ENCODE measurements at places on chromosomes 1 and 21.

DNA sequence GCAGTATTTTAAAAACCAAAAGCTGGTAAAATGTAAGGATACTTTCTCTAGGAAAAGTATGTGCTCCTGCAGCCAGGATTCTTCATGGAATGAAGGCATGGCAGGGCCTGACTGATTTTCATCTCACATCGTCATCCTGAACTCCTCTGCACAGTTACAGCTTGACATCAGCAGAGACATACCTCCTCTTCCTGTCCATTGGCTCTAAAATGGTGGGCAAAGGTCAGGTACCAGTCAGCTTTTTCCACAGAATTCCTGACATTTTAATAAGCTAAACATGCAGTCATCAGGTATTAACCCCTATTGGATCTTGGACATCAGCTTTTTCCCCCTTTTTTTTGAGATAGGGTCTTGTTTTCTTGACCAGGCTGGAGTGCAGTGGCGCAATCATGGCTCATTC, 5.8 kb downstream of the PCNT start:
- H3K36me3 ChIP-seq = peaks cover 29% of the 10 kb centered on the region
- H3K4me3 ChIP-seq = no peak overlapping the region
- DNase-seq = no peak
- H3K4me1 ChIP-seq = peaks cover 11% of the 10 kb centered on the region

- no peak for DNase-seq
- H3K4me1 ChIP-seq = peaks cover 21% of the 10 kb centered on the region
- no peak overlapping the region for H3K4me3 ChIP-seq
- H3K27ac ChIP-seq = no peak overlapping the region
- H3K27me3 ChIP-seq = no peaks in the 10 kb centered on the region
- no peaks in the 10 kb centered on the region for H3K36me3 ChIP-seq
These were observed 10.4 kb downstream of the CAMTA1 start for GRCh38 chr1:6795661-6796060.

DNA sequence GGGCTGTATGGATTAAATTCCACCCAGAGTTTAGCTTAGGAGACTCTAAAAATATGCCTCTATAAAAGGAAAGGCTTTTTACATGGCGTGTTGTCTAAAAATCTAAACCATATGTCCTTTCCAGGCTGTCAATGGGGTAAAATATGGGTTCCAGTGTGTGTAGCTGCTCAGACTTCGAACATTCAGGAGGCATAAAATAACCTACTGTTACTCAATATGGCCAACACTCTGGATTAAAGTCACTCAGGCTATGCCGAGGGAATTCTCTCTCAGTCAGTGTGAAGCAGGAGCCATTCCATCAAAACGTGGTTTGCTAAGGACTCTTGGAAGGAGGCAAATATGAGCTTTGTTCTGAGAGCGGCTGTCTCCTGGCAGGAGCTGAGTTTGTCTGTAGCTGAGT, 135.3 kb downstream of the RUNX1 start:
- no peaks in the 10 kb centered on the region for H3K4me1 ChIP-seq
- no peak for DNase-seq
- peaks cover 7% of the 10 kb centered on the region for H3K27me3 ChIP-seq
- H3K4me3 ChIP-seq = no peak overlapping the region
- H3K36me3 ChIP-seq = no peaks in the 10 kb centered on the region

DNA sequence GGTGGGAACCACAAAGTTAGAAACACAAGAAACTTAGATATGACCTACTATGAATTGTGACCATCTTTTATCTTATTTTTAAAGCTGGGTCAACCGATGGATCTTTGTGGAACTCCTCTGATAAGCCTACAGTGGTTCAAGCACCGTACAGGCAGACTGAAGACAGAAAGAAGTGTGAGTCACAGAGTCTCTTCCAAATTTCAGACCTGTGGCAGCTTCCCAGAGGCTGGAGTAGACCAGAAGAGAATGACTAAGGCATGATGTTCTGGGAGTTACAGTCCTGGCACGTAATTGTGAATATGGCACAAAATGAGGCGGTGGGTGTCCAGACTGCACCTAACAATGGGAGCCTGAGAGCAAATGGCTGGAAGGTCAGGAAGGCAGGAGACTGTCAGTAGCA, 70.0 kb downstream of the LMO4 start:
- H3K4me3 ChIP-seq = no peak overlapping the region
- no peaks in the 10 kb centered on the region for H3K4me1 ChIP-seq
- no peak overlapping the region for H3K27ac ChIP-seq
- no peaks in the 10 kb centered on the region for H3K36me3 ChIP-seq
- no peak for DNase-seq

DNA sequence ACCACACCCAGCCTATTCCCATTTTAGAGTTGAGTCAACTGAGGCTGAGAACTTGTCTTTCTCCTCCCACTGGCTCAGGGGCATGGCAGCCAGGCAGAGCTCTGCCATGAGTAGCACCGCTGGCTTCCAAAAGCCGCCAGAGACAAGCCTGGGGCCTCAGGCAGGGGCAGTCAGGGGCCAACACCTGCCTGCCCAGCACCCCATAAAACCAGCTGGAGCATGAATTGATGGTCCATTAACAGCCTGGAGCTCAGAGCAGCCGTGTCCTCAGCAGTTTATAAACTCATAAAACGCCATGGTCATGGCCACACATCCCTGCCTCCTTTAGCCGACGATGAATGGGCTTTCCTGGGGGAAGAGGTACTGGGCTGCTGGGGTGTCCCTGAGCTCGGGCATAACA, 50.6 kb upstream of the PAX7 start:
- H3K4me3 ChIP-seq = no peak overlapping the region
- no peaks in the 10 kb centered on the region for H3K4me1 ChIP-seq
- no peak for DNase-seq
- H3K36me3 ChIP-seq = no peaks in the 10 kb centered on the region
- no peaks in the 10 kb centered on the region for H3K27me3 ChIP-seq

- no peaks in the 10 kb centered on the region for H3K27me3 ChIP-seq
- H3K4me3 ChIP-seq = no peak overlapping the region
- DNase-seq = no peak
- H3K4me1 ChIP-seq = no peaks in the 10 kb centered on the region
These were observed 69.9 kb upstream of the IGSF21 start for GRCh38 chr1:18037651-18038050.

DNA sequence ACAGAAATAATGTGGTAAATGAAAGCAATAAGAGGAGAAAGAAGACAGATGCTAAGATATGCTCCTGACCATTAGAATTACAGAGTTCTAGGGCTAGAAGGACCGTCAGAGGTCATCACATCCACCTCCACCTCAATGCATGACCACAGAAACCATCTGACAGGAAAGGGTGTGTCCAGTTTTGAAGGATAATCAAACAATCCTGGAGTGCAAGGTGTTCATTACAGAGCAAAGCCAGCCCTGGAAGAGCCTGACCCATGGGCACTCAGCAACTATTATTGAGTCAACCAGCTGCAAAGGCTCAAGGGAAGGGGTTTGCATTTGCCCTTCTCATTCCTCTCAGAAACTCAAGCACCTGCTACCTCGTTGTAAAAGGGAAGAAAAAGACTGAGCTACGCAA, 46.4 kb downstream of the TOR1AIP2 start:
- H3K36me3 ChIP-seq = peaks cover 10% of the 10 kb centered on the region
- no peak overlapping the region for H3K4me3 ChIP-seq
- H3K4me1 ChIP-seq = no peaks in the 10 kb centered on the region

DNA sequence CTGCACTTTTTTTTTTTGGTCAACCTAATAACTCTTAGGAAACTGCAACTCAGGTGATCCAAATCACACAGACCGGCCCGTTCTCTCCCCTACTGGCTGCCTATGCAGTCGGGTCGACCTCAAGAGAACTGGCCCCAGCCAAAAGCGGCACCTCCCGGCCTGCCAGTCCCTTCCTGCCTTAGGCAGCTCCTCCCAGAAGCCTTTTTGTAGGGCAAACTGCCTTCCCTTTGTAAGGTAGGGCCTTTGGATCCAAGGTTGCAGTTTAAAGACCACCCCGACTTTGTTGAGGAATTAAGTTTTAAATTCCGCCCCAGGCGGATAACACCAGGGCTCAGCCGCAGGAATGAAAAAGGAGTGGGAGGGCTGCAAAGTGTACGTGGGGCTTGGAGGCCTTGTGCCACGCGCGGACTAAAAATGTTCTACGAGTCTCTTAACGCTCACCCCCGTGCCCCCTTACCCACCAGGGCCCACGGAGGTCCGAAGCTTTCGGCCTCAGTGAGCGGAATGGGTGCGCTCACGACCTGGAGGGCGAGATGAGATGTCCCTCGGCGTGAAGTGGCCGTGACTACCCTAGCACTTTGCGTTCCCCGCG, 642 bp upstream of the ST3GAL3 start:
- peaks cover 19% of the 10 kb centered on the region for H3K4me1 ChIP-seq
- no peaks in the 10 kb centered on the region for H3K27me3 ChIP-seq
- peak overlapping the region; percentile 81 for H3K27ac ChIP-seq
- H3K36me3 ChIP-seq = peaks cover 34% of the 10 kb centered on the region
- DNase-seq = no peak

DNA sequence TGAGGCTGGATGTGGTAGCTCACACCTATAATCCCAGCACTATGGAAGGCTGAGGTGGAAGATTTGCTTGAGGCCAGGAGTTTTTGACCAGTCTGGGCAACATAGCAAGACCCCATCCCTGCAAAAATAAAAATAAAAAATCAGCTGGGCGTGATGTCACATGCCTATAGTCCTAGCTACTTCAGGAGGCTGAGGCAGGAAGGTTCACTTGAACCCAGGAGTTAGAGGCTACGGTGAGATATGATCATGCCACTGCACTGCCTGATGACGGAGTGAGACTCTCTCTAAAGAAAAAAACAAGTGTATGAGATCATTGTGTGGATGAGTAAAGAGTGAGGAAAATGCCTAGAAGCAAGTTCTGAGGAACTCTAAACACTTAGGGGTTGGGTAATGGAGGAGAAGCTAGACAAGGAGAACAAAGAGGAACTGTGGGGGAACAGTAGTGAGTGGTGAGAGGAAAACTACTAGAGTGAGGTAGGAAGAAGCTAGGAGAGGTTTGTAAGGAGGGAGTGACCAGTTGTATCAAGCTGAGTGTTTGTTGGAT, 17.0 kb downstream of the CLIC4 start:
- no peaks in the 10 kb centered on the region for H3K27me3 ChIP-seq
- no peak overlapping the region for H3K4me3 ChIP-seq
- H3K4me1 ChIP-seq = no peaks in the 10 kb centered on the region
- H3K36me3 ChIP-seq = no peaks in the 10 kb centered on the region
- H3K27ac ChIP-seq = peak overlapping the region; percentile 17
- DNase-seq = no peak

- no peaks in the 10 kb centered on the region for H3K36me3 ChIP-seq
- no peaks in the 10 kb centered on the region for H3K27me3 ChIP-seq
- H3K27ac ChIP-seq = no peak overlapping the region
- H3K4me1 ChIP-seq = peaks cover 8% of the 10 kb centered on the region
- DNase-seq = no peak
These were observed 19.8 kb downstream of the SH3BP5L start for GRCh38 chr1:248805876-248806275.

DNA sequence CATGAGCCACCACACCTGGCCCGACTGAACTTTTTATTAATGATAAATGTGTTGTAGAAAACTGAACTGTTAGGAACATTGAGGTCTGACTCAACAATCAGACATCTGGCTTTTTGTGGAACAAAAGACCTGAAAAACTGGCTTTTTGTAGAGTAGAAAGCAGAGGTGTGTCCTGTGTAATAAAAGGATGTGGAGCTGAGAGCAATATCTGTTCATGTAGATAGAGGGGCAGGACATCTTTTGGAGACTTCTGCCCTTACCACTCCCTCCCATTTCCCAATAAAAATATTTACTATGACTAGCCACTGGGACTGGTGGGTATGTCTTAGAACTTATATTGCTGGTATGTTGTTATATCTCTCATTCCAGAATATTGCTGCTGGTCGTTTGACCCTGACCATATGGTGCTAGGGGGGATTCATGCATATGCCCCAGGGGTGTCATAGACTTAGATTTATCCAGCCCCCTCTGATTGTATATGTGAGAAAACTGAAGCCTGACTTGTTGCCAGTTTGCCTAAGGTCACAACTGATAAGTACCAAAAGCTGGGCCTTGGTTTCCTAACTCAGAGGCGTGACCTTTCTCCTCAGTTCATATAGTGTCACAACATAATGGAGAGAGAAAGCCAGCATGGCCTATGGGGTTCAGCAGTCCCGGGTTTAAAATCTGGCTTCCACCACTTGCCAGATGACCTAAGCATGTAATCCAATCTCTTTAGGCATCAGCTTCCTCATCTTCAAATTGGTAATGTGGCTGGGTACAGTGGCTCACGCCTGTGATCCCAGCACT, 33.5 kb upstream of the PIGV start:
- DNase-seq = no peak
- H3K4me3 ChIP-seq = no peak overlapping the region
- H3K36me3 ChIP-seq = peaks cover 34% of the 10 kb centered on the region
- peaks cover 29% of the 10 kb centered on the region for H3K4me1 ChIP-seq
- peak overlapping the region; percentile 46 for H3K27ac ChIP-seq
- no peaks in the 10 kb centered on the region for H3K27me3 ChIP-seq

GRCh38 chr1:179105393-179105792, 23.5 kb downstream of the TOR3A start:
- no peaks in the 10 kb centered on the region for H3K27me3 ChIP-seq
- H3K4me1 ChIP-seq = no peaks in the 10 kb centered on the region
- no peak for DNase-seq
- no peak overlapping the region for H3K4me3 ChIP-seq

DNA sequence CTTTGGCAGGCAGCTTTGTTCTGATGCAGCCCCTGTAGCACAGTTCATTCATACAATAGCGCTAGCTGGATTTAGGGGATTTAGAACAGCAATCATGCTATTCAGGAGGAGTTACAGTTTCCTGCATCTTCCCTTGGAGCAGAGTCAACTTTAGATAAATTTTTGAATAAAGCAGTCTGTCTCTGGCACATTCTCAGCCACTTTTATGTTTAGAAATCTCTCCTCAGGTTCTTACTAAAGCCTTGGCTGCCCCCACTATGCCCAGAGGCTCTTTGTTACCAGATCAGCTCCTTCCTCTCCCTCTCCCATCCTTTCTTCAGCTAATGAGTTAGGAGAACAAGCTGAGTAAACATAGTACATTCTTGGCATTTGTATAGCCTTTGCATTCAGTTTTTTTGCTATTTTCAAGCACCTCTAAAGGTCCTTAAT, 17.0 kb upstream of the PIGC start:
- H3K27me3 ChIP-seq = no peaks in the 10 kb centered on the region
- no peak overlapping the region for H3K4me3 ChIP-seq
- no peaks in the 10 kb centered on the region for H3K36me3 ChIP-seq
- DNase-seq = no peak

DNA sequence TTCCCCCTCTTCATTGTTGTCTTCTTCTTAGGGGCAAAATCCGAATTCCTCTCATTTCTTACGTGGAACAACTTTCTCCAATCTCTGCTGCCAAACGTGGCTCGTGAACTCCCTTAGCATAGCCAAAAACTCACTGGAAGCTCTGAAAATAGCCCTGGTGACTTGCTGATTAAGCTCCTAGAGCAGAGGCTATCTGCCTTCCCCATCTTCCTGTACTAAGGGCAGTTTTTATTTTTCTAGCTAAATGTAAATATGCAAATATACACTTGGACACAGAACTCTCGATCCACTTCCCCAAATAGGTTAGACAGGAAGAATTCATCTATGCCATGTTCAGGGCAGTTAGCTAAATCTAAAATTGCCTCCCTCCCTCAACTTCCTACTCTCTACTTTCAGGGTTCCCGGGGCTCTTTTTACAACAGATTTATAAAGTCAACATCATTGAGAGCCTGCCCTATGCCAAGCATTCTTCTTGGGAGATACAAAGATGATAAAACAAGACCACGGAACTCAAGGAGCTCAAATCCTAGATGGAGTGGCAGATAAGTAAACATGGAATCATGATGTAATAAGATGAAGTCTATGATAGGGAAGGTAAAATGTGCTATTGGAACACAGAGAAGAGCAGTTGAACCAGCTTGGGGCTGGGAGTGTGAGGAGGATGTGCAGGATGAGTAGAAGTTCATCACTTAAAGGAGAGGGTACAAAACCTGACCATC, 59.4 kb upstream of the FMOD start:
- H3K4me1 ChIP-seq = peaks cover 60% of the 10 kb centered on the region
- no peaks in the 10 kb centered on the region for H3K36me3 ChIP-seq
- no peaks in the 10 kb centered on the region for H3K27me3 ChIP-seq
- peak; percentile 76 for DNase-seq
- H3K27ac ChIP-seq = peak overlapping the region; percentile 81

All from tibial artery (tissue), 4 donors.